ENCODE measurements at places on chromosomes 13 and 19.

- no peak for DNase-seq
Measured at GRCh38 chr13:77180011-77180410, 146.9 kb downstream of the MYCBP2 start.

DNA sequence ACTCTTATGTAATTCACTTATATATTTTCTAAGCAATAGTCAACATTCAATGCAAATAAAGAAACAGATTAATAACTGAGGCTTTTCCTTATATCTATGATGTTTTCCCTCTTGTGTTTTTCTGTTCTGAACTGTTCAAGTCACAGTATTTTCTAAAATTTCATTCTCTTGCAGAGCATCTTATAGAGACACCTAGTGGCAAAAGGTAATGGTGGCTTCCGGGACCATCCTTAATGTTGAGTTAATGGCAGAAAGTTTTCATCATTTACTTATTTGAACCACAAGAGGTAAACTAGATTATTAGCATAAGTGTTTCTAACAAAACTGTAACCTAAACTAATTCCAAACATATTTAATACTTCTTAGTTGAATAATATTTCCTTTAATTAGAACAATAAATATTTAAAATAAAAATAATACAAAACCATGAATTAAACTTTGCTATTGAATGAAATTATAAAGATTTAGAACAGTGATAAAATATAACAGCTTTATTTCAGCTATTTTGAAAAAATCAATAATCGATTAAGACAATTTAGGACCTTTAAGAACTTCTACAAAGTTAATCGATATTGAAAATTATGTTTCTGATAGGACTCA, 1.7 kb upstream of the SLITRK5 start:
- DNase-seq, result no peak

DNA sequence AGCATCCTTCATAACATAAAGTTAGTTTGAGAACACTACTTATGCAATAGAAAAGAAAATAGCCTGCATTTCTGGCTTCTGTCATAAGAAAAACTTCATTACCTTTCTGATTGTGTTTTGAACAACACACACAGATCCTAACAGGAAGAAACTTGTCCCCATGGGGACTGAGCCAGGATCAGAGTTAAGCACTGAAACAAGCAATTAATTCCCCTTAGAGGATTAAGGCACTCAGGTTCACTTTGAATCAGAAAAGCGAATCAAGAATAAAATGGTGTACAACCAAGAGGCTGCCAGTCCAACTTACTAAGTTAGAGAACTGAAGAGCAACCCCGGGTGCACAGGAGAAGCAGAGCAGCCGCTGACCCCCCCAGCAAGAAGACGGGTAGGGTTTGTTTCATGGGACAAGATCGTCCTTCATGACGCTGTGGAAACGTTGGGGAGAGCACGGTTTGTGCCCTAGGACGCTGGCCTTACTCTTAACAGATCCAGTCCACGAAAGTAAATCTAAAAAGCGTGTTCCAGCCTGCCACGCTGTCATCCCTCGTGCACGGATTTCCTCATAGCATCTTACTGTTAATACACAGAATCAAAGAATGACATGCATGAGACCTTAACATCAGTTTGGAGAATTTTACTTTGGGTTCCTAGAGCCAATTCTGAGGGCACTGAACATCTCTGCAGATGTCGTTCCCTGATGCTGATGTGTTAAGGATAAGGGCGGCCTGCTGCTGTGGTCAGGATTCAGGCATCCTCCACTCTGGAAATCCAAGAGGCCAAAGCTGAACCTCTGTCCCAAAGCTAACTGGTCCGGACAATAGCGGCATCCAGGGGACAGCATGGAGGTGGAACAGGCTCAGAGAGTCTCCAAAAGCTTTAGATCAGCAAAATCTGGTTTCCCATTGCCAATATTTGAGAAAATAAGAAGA, 46.4 kb downstream of the GGACT start:
- DNase-seq, result no peak

GRCh38 chr13:78131811-78132210, 213.2 kb upstream of the EDNRB start:
- no peak for DNase-seq

GRCh38 chr13:62643799-62644524, 1228.3 kb upstream of the PCDH20 start:
- DNase-seq, result no peak

- DNase-seq, result no peak
Measured at GRCh38 chr13:86878781-86879180, 792.4 kb upstream of the SLITRK5 start.

DNA sequence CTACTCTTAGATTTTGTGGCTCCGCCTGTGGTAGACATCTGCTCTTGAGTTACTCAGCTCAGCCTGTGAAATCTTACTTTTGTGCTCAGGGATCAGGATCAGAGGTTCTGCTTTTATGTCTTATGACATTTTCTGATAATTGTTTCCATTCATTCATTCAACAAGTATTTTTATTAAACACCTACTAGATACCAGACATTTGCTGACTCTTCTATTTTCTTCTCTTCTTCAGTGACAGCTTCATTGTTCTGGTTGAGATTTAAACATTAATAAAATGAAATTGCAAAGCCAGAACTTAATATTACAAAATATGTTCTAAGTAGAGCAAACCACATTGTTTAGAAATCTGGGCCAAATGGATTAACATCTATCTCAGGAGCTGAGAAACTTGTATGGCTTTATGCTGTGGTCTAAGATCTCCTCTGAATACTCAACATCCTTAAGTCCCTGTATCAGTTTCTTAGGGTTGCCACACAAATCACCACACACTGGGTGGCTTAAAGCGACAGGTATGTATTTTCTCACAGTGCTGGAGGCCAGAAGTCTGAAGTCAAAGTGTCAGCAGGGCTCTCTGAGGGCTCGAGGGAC, 15.8 kb upstream of the MICU2 start:
- no peak for DNase-seq

DNA sequence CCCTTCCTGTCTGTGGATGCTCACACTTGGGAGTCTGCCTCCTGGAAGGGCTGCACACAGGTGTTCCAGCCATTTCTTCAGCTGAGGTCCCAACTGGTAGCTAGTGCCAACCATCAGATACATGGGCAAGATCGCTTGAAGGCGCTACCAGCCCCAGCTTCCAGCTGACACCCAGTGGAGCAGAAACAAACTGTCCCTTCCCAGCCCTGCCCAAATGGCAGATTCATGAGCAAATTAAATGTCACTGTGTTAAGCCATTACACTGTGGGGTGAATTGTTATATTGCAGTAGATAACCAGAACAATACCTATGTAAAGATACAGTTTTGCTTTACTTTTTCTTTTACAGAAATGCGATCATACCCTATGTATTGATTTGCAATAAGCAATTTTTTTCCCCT, 17.6 kb downstream of the ING1 start:
- no peak for DNase-seq

GRCh38 chr19:34880034-34880433, 46.7 kb upstream of the ZNF30 start:
- no peak for DNase-seq

Data from 8988T (cell line).